H9 (cell line): ENCODE measurements at places on chromosomes 2 and 18. TPM values are rescaled to one million over a fixed set of nuclear protein-coding genes. Genes with fewer than 3 reads are reported as not detected.

The KCNK3 gene
- 0.09 TPM in 1 of 2 replicates, not detected in the other for total RNA-seq

The CRIM1 gene
- 27.0 and 27.6 TPM in 2 replicates for total RNA-seq

The TRABD2A gene
- 1.4 and 1.7 TPM in 2 replicates for total RNA-seq

The TRPM8 gene
- total RNA-seq = 0.20 and 0.28 TPM in 2 replicates

The IL37 gene
- 0.55 TPM in 1 of 2 replicates, not detected in the other for total RNA-seq

The PPP1R1C gene
- total RNA-seq = 4.0 and 5.4 TPM in 2 replicates

The MROH2A gene
- not detected in 2 replicates for total RNA-seq

The CNGA3 gene
- total RNA-seq = not detected in 2 replicates

The CYP27A1 gene
- total RNA-seq = 3.1 and 3.4 TPM in 2 replicates

The SH3RF3 gene
- 0.46 TPM in 2 replicates for total RNA-seq

The SMCHD1 gene
- total RNA-seq = 45.1 and 53.5 TPM in 2 replicates

The STPG4 gene
- 0.13 and 0.42 TPM in 2 replicates for total RNA-seq

The SERPINB3 gene
- 1.7 TPM in 2 replicates for total RNA-seq

DNA sequence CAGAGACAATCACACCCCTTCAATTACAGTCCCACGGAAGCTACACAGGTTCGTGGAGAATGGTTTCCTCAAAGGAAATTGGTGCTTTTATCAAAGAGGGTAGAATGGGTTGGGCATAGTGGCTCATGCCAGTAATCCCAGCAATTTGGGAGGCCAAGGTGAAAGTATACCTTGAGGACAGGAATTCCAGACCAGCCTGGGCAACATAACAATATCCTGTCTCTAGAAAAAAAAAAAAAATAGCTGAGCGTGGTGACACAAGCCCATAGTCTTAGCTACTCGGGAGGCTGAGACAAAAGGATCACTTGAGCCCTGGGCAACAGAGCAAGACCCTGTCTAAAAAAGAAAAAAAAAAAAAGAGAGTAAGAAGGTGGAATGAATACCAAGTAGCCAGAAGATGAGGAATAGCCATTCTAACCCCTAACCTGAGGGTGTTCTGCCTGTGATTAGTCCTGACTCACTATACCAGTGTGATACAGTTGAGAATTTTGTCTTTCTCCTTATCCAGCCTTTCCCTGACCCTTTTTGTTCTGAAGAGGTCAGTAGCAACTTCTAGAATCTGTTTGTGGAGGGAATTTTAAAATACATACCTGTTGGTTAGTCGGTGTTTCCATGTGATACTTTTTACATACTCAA lies 283.2 kb downstream of the MREG start:
- DNase-seq = no peak

GRCh38 chr2:33419581-33420200 lies 56.8 kb upstream of the RASGRP3 start:
- no peak for DNase-seq

- DNase-seq = no peak
Measured at GRCh38 chr18:67864677-67865340, 348.3 kb upstream of the DSEL start.

DNA sequence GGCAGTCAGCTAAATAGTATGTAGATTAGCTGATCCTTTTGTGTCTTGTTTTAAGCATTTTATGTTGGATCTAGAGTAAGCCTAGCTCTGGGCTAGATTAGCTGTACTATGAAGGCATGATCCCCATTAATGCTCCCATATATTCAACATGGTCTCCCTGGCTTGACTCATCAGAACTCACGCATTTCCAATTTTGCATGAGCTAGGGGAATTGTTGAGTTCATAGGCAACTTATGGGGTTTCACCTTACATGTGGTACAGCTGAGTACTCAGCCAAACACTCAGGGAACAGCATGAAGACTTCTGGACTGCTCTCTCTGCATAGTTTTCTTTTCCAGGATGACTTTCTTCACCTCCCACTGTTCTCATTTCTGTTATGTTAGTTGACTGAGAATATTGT lies 248.2 kb downstream of the TMX3 start:
- DNase-seq = no peak

DNA sequence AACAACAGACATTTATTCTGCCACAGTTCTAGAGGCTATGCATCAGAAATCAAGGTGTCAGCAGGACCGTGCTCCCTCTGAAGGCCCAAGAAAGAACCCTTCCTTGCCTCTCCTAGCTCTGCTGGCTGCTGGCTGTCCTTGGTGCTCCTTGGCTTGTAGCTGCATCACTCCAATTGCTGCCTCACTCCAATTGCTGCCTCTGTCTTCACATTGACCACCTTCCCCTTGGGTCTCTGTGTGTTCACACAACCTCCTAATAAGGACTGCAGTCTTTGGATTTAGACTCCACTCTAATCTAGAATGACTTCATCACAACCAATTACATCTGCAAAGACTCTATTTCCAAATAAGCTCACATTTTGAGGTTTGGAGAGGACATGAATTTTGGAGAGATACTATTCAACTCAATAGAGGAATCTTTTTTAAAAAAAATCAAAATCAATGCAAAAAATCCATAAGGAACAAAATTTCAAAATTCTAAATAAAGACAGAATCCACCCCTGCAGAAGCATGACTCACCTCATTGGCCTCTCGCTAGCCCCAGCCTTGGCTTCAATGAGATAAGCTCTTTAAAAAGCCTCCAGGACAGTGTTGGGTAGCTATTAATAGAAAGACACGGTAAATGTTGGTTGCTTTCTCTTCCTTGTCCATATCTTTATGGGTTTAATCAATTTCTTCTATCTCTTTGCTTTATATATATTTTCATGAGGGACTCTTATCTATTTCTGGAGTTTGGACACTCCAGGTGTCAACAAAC lies 267.6 kb upstream of the MGAT5 start:
- DNase-seq = no peak

DNA sequence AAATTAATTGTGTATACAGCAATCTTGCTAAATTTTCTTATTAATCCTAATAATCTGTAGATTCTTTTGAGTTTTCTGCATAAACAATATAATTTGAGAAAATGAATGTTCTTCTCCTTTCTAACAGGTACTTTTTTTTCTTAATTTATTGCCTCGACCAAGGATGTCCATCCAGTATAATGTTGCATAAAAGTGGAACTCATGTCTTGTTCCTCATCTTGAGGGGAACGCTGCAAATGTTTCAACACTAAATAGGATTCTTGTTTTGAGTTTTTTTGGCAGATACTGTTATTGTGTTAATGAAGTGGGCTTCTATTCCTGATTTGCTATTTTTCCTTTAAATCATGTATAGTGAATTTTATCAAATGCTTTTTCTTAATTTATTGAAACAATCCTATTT lies 244.4 kb upstream of the REV1 start:
- no peak for DNase-seq

GRCh38 chr18:67520351-67520921 lies 3.9 kb upstream of the DSEL start:
- DNase-seq = no peak

DNA sequence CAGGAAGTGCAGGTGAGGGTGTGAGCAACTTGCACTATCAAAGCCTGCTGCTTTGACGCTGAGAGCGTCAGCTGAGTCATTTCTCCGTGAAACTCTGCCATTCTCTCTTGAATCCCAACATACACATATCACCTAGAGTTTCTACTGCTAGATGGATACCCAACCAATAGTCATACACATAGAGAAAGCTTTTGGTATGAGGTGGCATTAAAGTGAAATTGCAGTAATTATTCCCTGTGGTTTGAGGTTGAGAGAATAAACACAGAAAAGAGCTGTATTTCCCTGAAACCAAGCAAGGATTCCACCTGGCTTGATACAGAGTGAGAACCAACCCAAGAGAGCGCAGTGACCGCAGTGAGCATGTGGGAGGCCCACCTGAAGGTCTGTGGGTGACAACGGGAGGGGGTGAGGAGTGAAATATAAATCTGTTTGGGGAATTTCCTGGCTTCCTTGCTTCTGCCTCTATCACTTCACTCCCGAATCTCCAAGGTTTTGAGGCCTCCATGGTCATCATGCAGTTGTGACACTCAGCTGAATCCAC lies 28.8 kb upstream of the TMEM18 start:
- DNase-seq = no peak

GRCh38 chr18:25230658-25231326 lies 121.2 kb downstream of the ZNF521 start:
- DNase-seq = no peak

DNA sequence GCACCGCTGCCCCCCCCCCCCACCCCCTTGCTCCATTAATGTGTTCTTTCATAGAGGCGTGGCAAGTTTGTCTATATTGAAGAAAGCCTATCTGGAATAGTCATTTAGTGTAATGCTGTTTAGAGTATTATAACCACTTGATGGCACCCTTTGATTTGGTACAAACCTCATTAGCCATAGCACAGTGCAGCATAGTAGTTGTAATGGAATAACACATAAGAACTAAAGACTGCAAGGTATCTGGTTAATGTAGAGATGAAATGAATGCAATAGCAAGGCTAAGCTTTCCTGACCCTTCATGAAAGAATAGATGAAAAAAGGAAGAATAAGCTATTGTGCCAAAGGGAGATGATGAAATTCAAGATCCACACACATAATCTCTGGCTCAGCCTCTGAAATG lies 81.9 kb downstream of the EHBP1 start:
- DNase-seq = no peak

DNA sequence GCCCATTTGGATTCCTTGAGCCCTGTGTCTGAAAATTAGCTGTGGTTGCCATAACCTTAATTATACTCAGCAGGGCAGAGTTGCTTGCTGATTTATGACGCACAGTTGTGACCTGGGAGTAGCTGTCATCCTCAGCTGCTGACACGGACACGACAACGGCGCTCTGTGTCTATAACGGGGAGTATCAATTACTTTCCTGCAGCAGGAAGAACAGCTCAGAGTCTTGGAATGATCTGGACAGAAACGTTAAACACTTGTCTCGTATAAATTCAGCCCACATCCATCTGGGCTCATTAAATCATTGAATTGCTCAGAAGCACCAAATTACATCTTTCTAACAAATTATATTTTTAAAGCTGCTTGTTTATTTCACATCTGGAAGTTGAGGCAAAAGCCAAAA lies 116.3 kb downstream of the SEPTIN10 start:
- no peak for DNase-seq

GRCh38 chr18:74682991-74683297 lies 85.3 kb downstream of the ZNF407 start:
- no peak for DNase-seq

DNA sequence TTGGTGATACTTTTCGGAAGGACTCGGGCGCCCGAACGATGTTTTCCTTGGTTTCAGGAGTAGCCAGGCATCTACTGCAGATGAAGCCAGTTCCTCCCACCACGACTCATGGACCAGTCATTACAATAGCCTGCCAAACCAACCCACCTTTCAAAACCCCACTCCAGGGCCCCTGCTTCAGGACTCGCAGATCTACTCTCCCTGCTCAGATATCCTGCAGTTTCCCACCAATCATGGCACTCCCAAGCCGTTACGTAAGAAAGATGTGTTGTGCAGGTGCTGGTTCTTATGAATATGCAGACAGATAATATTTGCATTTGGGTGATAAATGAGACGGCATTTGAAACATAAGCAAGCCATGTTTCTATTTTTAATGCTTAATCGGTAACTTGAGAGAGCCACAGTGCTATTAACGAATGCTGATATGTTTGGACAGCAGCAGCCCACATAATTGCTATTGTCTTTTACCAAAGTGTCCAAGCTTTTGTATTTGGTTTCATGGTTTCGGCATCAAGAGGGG lies 3.5 kb upstream of the CYS1 start:
- no peak for DNase-seq

DNA sequence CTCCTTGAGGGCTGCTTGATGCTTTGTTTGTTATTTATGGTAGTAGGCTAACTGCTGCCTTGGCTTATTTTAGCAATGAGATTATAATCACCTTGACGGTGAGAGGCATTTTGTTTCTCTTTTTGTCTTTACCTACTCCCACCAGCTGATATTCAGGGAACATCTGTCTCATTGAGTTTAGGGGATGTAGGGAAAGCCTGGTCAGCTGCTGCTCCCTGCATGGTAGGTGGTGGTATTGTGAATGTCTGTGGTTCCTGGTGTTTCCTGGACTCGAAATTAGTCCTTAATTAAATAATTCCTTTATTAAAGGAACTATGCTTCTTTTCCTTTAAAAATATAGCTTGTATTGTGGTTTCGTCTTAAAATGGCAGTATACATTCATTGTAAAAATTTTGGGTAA lies 77.8 kb downstream of the ADAM23 start:
- no peak for DNase-seq

DNA sequence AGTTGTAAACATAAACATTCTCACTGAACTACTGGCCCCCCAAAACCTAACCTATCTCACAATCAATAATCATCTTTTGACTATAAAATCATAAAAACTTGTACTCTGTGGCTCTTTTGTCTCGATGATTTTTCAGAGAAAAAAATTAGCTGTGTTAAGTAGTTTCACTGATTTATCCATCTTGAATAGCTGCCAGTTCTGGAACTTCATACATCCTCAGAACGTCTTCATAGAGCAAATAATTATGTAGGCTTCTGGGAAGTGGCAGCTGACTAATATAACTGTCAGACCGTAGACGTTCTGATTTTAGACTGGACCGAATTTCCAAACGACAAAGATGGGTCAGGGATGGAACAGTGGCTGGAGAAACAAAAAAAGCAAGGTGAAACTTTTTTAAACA lies 97.3 kb upstream of the CHAC2 start:
- DNase-seq = no peak

GRCh38 chr2:112750560-112750843 lies 13.9 kb downstream of the CKAP2L start:
- DNase-seq = no peak

GRCh38 chr2:200609028-200609614 lies 23.3 kb downstream of the AOX1 start:
- no peak for DNase-seq

GRCh38 chr18:69770238-69770637 lies 177.4 kb downstream of the CD226 start:
- DNase-seq = no peak

DNA sequence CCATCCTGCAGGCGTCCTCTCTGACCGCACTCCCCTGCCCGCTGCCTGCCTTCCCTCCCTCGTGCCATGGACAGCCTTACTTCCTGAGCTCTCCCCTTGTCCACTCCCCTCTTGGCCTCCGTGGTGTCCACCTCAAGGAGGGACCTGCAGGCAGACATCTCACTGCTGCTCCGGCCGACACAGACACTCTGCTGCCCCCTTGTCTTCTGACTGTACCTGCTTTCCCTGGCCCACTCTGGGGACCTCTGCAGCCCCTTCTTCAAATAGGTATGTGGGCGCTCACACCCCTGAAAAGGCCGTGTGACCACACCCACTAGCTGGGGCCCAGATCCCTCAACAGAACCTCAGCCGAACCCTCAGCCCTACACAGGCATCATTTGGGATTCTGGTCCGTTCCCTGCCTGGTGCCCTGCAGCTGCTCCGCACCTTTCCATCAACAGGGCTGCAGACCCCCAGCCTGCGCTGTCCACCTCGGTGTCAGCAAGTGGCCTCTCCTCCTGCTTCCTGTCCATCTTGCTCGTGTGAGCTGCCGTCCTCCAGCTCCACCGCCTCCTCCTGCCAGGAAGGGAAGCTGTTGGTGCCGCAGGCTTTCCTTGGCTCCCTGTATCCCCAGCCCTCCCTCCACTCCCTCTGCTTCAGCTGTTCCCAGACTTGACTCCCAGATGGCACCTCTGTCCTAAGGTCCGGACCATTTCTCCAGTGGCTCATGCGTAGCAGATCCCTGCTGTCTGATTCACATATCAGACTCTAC lies 94.1 kb downstream of the KLHL29 start:
- DNase-seq = no peak

GRCh38 chr18:22165603-22166068 lies 3.8 kb upstream of the GATA6 start:
- DNase-seq = no peak

- no peak for DNase-seq
Measured at GRCh38 chr2:135151615-135152014, 99.5 kb downstream of the RAB3GAP1 start.

GRCh38 chr18:37261988-37262387 lies 303.6 kb downstream of the CELF4 start:
- no peak for DNase-seq

- no peak for DNase-seq
Measured at GRCh38 chr2:127293386-127293747, 577 bp downstream of the ERCC3 start.
